ENCODE measurements at places on chromosomes 5 and 9. TPM values are rescaled to one million over a fixed set of nuclear protein-coding genes. Genes with fewer than 3 reads are reported as not detected.

Gene RORB
- total RNA-seq: under 0.01 TPM

Gene IQGAP2
- total RNA-seq: 0.36 TPM

DNA sequence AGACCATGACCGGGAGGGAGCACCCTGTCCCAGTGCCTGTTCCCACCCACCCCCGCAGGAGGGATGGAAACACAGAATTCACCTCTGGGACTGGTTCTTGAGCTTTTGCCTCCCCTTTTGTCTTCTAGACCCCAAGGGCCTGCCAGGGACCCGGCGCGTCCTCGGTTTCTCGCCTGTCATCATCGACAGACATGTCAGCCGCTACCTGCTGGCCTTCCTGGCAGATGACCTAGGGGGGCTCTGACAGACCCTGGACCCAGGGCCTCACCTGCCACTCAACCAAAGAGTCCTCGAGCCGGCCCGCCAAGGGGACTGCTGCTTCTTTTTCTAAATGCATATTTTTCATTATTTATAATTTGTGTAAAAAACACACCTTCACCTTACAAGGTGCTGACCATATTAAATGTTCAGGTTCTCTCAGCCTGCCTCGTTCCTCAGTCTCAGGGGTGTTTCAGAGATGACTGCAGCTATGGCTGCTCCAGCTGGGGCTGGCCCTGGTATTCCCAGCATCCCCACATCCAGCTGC, 16.9 kb downstream of the CARD19 start:
- no peak for DNase-seq

DNA sequence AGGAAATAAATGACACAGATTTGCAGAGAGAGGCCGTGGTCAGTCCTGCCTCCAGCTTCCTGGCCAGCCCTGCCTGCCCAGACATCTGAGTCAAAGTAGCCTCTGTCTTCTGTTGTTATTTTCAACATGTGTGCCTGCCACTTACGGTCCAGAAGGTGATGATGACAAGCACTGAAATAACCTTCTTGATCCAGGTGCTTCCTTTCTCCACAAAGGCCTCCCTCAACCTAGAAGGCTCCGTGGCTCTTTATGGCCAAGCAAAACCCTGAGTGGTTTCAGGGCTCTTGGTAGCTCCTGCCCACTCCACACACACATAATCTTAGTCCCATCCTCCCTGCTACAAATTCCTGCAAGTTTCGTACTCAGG, 34.1 kb upstream of the SLC6A19 start:
- no peak for DNase-seq

GRCh38 chr5:79093762-79094161, 17.8 kb upstream of the BHMT start:
- DNase-seq: no peak

Data from IMR-90 (cell line).